ENCODE measurements at places on chromosomes 1 and 21.

GRCh38 chr1:223738465-223739365 is 26.4 kb downstream of the CAPN2 start:
- peak; percentile 77 for DNase-seq

- no peak for DNase-seq
Measured at GRCh38 chr1:14262637-14263036, 335.8 kb upstream of the KAZN start.

GRCh38 chr1:234621657-234622335 is 11.8 kb upstream of the IRF2BP2 start:
- DNase-seq, result peak; percentile 35

DNA sequence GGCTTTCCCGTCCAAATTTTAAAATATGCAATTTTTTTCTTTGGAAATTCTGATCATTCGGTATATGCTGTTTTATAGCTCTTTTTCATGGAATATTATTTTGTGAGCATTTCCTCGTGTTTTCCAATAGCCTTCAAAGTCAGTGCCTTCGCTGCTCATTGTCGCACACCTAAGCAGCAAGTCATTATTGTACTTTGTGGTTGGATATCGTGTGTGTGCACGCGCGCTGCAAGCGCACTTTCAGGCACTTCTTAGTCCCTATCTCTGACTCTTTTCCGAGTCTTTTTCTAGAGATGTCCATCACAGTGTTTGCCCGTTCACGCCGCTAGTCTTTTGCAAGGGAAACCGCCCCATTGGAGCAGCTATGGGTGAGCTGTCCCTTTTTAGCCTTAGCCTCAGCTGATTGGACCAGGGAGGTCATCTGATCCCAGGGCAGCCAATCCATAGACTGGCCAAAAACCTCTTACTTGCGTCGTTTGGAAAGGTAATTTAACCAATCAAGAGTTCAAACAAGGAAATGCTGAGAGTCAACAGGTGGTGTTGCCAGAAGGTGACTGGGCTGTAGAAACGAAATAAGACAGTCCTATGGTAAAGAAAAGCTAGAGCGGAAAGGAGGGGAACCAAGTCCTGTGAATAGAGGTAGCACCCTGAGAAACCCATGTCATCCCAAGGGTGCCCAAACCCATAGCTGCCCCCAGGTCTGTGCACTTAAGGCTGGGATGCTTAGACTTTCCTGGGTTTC is 710 bp upstream of the HYI start:
- peak; percentile 76 for DNase-seq

DNA sequence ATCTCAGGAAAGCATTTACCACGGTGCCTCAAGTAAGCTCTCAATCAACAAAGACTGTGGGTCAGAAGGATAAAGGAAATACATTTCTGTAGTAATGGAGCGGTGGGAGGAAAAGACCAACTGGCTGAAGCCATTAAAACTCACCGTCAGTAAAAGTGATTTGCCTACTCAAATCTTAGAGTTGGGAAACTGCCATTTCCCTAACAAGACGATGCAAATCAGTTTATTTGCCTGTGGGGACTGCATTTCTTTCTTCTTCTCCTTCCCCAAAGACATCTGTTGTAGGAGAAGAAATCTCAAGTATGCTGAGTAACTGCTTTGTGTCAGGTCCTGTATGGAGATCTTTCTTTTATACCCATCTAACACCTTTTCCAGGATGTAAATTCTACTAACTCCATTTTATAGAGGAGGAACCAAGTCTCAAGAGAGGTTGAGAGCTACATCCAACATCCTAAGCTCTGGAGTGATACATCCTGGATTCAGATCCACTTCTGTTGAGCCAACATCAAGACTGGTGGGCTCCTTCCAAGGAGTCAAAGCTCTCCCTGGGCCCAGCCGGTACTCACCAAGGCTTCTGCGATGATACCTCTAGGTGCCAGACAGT is 219.3 kb upstream of the FGGY start:
- no peak for DNase-seq

DNA sequence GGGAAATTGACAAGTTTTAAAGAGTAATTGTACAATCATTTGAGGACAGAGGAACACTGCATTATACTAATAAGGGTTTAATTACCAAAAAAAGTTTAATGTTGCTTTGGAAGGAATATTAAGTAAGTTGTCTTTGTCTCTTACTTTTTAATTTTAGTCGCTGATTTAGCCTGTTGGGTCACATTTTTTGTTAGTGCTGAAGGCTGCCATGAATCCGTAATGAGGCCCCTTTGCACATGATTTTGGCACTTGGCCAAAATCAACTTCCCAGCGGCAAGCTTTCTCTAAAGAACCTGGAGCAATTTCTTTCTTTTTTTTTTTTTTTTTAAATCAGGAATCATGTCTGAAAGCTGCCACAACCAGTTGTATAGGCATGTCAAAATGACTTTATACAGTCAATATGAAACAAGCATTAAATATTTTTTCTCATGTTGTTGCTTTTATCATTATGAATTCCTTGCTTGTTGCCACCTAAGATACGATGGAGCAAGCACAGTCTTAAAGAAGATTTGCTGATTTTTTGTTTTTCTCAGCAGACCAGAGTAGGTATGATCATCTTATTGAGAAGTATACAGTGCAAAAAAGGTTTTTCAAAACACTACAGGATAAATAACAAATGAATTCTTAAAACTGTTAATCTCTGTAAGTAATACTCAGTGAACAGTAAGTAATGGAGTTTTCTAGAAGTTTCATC is 690.4 kb downstream of the USP25 start:
- DNase-seq, result no peak

- no peak for DNase-seq
Measured at GRCh38 chr1:97920276-97920831, 480 bp downstream of the DPYD start.

DNA sequence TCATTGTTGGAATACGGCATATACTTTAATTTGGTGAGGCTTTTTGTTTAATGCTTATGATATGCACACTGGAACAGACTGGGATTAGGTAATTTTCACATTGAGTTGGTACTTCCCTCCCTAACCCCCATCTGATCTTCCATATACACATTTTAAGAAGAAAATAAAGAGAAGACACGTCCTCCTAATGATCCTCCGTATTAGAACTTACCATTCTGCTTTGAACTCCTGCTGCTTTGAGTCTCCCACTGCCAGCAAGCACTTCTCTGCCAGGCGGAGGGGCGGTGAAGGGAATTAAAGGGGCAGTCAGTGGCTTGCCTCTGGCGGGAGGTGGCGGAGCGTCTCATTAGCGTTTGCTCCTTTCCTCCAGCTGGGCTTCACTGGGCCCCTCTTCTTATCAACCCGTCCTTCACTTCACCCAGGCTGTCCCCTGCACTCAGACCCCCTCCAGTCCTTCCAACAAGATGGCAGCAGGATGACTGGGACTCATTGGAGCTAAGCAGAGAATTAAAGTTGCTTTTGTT is 433.4 kb downstream of the KIF26B start:
- no peak for DNase-seq

- no peak for DNase-seq
Measured at GRCh38 chr1:221271701-221272100, 392.5 kb downstream of the HLX start.

GRCh38 chr1:83574791-83575190 is 424.1 kb downstream of the TTLL7 start:
- no peak for DNase-seq

GRCh38 chr1:66764994-66765578 is 12.8 kb downstream of the DYNLT5 start:
- peak; percentile 38 for DNase-seq

- DNase-seq, result no peak
Measured at GRCh38 chr1:243710467-243710866, 139.6 kb downstream of the AKT3 start.

GRCh38 chr1:33442141-33442540 is 11.2 kb upstream of the PHC2 start:
- no peak for DNase-seq

GRCh38 chr1:187959062-187959461 is 1130.3 kb downstream of the PLA2G4A start:
- DNase-seq, result no peak

DNA sequence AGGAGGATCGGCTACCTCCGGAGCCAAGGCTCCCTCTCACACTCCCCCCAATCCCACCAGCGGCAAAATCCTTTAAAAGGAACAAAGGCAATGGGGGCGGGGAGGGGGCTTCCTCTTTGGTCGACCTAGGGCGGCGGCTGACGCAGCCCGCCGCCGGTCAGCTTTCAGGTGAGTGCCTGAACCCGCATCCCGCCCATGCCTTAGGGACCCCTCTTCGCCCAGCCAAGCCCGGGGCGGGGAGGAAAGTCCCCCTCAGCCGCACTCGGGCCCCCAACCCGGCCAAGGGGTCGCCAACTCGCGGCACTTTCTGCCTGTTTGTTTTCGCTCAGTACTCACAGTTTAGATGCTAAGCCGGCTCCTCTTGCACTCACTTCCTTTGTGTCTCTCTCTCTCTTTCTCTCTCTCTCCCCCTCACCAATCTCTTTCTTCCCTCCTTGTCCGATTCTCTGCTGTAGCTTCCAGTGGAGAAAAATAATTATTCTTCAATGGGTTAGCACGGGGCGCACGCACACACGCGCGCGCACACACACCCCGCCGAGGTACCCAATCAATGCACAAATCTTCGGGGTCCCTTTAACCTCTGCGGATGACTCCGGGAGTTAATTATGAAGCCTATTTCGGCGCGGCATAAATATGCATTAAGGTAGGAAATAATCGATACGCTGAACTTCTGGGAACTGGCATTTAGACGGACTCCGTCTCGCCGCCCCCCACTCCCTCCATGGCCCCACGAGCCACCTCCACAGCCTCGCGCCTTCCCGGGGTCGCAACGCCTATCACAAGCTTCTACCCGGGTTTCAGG is at the start of gene BLACAT1:
TSS of gene BLACAT1 (minus strand) at position 465 of the 802 bp plus-strand sequence.
- DNase-seq, result no peak

- DNase-seq, result peak; percentile 97
Measured at GRCh38 chr1:85278853-85279314, 2.5 kb upstream of the BCL10 start.

DNA sequence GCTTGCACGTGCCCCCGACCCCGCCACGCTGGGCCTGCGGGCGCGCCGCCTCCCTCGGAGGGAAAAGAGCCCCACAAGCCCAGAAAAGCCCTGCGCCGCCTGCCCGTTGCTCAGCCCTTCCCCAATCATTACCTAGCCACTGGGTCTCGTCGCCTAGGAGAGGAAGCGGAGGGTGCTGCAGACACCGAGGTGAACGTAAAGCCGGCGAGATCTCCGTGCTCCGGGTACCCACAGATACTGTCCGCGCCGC is at the start of gene ENO1:
TSS of gene ENO1 (minus strand) at position 239 of the 250 bp plus-strand sequence. CDS start 3,778 bp downstream, outside the sequence.
- DNase-seq, result no peak

DNA sequence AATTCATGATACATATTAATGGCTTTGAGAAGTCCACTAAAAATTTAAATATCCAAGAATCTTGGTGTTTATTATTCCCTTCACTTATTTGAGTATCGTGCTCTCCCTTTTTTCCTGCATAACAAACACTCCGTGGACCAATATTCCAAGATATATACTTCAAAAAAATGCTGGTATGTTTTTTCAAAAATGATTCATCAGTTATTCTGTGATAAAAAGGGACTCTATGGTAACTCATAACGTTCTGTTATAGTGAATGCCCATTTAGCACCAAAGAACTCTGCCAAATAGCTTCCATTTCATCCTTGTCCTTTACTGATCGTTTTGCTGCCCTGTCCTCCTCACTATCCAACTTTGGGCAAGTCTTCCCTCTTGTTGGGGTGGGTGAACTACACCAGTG is 12.9 kb downstream of the GIPC2 start:
- no peak for DNase-seq

DNA sequence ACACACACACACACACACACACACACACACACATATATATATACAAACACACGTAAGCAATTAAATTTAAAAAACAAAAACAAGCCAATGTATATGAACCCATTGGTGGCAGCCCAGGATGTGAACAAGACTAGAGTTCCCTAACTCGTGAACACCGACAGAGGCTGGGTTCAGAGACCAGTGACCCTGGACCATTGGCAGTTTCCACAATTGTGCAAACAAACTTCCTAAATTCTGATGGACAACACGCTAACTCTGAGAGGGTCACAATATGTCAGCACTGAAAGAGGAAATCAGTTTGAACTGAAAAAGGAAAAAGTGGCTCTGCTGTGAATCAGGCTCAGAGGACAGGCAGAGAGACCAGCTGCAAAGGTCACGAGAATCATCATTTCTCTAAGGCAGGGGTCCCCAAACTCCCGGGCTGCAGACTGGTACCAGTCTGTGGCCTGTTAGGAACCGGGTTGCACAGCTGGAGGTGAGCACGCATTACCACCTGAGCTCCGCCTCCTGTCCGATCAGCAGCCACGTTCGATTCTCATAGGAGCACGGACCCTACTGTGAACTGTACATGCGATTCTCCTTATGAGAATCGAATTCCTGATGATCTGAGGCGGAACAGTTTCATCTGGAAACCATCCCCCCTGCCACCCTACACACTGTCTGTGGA is 50.5 kb upstream of the ERO1B start:
- no peak for DNase-seq

GRCh38 chr1:168468822-168469221 is 75.0 kb downstream of the XCL2 start:
- DNase-seq, result no peak

GRCh38 chr1:246032984-246033383 is 474.1 kb downstream of the SMYD3 start:
- DNase-seq, result no peak

GRCh38 chr1:19054216-19054615 is 97.7 kb upstream of the IFFO2 start:
- DNase-seq, result no peak

- no peak for DNase-seq
Measured at GRCh38 chr1:170306948-170307347, 161.2 kb downstream of the NTMT2 start.

DNA sequence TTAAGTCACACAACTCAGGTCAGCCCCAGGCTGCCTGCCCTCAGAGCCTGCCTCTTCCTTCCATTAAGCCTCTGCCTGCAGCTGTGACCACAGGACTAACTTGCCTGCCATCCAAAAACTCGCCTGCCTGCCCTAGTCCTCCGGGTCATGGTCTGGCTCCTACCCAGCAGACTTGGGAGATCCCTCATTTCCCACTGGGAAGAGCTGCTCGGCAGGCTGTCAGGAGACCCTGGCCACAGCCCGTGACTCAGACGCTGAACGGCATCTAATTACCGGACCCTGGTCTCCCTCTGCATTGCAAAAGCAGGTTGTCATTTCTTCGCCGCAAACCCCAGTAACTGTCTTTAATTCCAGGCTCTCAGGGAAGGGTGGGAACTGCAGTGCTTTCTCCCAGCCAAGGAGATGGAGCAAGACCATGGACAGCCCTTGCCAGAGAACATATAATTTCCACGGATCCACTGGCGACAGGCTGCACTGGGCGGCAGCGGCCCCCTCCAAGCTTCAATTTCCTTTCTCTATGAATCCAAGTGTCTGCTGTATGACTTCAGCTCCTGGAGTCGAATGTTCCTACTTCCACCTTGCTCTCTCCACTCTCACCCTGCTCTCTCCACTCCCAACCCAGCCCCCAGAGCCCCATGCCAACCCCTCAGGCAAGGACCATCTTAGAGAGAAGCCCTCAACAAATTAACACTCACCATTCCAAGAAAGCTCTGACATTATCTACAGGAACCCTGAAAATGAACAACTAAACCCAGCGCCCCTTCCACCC is 20.4 kb downstream of the OLFML2B start:
- no peak for DNase-seq
